ENCODE measurements at places on chromosomes 11 and 22. TPM values are rescaled to one million over a fixed set of nuclear protein-coding genes. Genes with fewer than 3 reads are reported as not detected.
A peak's percentile ranks its signal among the peaks of the same experiment; 100 is the strongest.

GLB1L3 gene
- not detected for total RNA-seq

GTSE1 gene
- 6.3 TPM for total RNA-seq

PEX16 gene
- 30.8 TPM for total RNA-seq

MS4A4E gene
- total RNA-seq: not detected

APOL5 gene
- total RNA-seq: not detected

DNA sequence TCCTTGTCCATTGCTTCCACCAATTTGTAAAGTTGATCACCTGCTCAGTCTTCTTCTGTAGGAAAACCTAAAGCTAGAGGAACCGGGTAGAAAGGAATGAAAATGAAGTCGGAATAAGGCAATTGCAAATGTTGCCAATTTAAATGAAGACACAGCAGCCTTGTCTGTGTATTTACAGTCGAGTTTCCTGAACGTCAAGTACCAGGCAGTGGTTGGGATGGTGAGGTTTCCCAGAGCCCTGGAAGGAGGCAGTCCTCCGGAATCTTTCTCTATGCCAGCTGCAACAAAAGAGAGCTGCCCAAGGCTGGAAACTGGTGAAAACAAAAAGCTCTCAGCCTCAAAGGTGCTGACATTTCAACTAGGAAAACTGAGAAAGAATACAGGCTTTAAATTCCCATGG lies 17.7 kb downstream of the MAJIN start:
- DNase-seq: no peak

DNA sequence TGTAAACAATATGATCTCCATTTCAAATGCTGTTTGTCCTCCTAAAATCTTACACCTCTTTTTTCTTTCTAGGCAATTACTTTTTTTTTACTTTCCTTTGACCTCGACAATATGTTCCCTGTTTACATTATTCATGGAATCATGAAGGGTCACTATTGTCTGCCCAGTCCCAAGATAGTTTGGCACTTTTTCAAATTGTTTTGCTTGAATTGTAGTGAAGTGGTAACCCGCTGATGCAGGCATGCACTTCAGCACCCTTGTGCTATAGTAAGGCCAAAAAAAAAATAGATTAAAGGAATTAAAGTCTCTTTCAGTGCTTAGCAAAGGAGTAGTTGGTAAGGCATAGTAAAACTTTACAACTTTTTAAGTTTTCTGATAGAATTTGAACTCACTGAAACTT lies 90.9 kb downstream of the PAX6 start:
- DNase-seq: peak; percentile 19

DNA sequence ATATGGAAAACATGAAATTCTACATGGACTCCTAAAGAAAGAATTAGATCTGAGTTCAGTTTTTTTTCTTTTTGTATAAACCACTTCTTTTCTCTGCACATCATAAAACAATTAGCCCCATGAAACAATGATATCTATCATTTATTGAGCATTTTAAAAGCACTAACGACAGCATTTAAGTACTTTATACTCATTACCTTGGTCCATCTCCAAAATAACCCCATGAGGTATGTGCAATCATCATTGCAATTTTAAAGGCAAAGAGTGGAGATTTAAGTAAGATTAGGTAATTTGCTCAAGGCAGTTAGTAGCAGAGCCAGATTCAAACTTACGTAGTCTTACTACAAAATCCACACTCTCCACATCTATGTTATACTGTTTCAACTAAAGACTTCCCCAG lies 177.7 kb upstream of the RAG2 start:
- DNase-seq: no peak

DNA sequence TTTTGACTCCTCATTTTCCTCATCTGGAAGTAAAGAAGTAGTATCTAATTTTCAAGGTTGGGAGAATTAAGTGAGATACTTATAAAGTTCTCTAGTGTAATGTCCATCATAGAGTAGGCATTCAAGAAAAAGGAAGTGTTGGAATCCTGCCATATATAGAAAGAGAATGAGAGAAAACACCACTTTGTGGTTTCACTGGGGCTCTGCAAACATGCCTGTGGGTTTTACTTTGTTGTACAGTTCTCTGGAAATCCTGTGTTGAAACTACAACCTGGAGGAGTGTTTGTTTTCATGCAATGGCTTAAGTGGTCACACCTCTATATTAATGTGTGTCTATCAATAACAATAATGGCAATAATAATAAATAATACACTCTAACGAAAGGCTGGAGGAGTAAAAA lies 741.7 kb downstream of the NELL1 start:
- no peak for DNase-seq

- no peak for DNase-seq
Measured at GRCh38 chr22:27918341-27919221, 475 bp downstream of the PITPNB start.

DNA sequence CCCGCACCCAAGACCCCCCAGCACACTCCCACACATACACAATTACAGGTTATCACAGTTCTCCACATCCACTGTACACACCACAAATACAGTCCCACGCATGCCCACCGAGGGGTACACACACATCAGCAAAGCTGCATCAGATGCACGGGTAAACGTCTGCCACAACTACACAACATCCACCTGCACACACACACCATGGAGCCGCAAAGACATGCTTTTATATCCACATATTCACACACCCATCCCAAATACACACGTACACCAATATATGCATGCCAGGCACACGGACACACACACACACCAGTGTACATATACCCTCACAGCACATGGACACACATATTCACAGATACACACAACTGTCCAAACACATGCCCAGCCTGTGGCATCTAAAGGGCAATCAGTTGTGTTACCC lies 5.4 kb upstream of the KCNJ4 start:
- no peak for DNase-seq

GRCh38 chr11:67629386-67630227 lies at the start of gene NUDT8:
Gene NUDT8, minus strand, starts transcription at chr11:67629937. Its CDS starts 26 bp downstream, at chr11:67629911.
- DNase-seq: peak; percentile 84

- DNase-seq: no peak
Measured at GRCh38 chr11:118295199-118295598, 9.3 kb upstream of the CD3E start.

DNA sequence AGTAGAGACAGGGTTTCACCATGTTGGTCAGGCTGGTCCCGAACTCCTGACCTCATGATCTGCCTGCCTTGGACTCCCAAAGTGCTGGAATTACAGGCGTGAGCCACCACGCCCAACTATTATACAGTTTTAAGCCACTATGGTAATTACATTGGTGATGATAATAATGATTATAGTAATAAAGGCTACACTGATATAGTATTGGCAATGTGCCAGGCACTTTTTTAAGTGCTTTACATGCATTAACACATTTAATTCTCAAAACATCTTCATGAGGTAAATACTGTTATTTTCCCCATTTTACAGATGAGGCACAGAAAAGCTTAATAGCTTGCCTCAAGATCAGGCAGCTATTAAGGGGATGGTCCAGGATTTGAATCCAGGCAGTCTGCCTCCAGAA lies 222.5 kb downstream of the SOX6 start:
- no peak for DNase-seq

DNA sequence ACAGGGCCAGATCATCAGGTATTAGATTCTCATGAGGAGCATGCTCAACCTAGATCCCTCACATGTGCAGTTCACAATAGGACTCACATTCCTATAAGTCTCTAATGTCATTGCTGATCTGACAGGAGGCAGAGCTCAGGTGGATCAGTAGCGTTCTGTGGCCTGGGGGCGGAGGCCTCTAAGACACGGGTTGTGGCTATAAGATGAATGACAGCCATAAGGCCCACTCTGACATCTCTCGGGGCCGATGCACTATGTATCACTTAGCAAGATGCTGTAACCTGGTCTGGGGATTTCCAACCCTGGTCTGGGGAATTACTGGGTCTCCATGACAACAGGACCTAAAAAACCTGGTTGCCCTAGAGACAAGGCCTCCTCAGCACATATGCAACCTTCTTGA lies 932.7 kb downstream of the TBC1D22A start:
- DNase-seq: no peak

DNA sequence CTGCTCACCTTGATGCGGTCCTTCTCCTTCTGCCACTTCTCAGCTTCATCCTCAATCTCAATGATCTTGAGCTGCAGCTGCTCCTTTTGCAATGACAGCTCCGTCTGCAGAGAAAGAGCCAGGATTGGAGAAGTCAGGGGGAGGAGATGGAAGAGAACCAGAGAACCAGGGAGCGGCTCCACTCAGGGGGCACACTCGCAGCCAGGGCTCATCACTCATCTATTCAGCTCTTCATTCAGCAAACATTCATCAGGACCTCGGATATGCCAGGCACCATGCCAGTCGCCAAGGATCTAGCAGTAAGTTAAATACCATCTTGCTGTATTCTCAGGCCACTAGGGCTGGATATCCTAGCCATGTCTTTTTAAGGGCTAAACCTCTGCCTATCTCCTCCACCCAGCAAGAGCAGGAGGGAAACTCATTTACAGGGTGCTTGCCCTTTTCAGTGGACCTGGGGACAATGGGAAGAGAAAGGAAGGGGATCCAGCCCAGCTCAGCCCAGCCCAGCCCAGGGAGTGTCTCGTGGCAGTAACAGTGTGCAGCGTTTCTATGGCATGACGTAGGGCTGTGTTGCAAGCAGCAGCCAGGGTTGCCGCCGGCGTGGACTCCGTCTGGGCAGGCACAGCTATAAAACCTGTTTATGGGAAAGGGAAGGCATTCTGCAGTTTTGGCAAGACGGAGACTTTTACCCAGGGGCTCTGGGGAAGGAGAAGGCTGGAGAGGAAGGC lies 9.4 kb downstream of the TRIM29 start:
- DNase-seq: peak; percentile 14

- no peak for DNase-seq
Measured at GRCh38 chr11:65872586-65873317, at the start of gene EFEMP2. Gene EFEMP2, minus strand, starts transcription at chr11:65872800. Its CDS starts 446 bp downstream, at chr11:65872354.

DNA sequence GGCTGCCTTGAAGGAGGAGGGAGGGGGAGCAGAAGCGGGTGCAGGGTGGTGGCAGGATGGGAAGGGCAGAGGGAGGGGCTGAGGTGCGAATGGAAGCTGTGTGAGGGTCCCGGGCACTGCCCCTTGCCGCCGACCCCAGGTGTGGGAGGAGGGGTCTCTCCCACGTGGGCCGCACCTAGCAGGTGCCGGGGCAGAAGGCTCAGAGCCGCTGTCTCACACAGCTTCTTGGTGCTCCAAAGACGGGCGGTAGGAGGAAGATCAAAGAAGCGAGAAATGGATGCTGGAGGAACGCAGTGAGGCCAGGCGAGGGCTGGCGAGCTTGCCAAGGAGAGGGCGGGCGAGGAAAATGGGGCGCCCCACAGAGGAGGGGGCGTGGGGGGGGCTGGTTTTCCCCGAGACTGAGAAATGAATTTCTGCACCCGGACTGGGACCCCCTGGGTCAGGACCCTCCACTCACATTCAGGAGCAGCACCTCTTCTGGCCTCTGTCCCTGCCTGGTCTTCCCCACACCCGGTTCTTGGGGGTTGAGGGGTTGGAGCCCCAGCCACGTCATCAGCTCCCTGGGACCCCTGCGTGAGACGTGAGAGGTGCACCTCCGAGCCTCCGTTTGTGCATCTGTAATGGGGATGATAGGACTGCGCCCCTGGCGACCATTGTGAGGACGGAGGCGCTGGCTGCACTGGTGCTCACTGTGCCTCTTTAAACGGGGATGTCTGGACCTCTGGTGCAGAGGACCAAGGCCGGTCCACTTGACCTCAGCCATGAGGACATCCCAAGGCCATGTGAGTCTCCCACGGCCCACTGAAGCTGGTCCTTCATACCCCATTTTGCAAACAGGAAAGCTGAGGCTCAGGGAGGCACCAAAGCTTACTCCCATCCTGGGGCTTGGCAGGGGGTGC lies 16.8 kb downstream of the LSP1 start:
- peak; percentile 7 for DNase-seq

- DNase-seq: no peak
Measured at GRCh38 chr11:30509364-30509763, 76.8 kb downstream of the MPPED2 start.

- DNase-seq: no peak
Measured at GRCh38 chr11:108994887-108995286, 330.0 kb downstream of the DDX10 start.

DNA sequence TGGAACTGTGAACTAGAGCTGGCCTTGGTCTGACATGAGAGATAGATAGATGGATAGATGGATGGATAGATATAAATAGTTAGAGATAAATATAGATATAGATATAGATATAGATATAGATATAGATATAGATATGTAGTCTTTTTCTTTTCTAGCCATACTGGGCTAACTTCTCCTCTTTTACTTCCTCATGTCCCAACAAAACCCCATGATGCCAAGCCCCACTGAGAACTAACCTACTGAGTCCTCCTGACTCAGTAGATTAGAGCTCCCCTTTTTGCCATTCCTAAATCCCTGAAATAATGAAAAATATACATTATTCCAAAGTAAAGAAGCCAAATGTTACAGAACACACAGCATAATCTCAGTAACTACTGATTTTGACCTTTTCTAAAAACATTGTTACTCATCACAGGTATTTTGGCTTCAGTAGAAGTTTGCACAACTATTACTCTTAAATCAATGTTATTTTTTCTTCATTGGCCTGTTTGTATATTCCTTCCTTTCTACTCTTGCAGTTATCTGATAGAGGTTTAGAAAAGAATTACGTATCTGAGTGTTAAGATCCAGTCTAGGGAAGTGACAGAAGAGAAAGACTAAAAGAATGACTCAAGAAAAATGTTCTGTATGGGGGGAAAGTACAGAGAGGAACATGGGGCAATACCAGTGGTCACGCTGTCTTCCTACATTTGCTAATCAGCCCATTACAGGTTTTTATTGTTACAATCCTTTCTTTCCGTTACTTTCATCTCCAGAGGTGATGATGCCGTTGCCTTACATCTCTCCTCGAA lies 6.0 kb upstream of the OR10D3 start:
- DNase-seq: no peak

- no peak for DNase-seq
Measured at GRCh38 chr11:129620237-129621104, 195.2 kb upstream of the TMEM45B start.

DNA sequence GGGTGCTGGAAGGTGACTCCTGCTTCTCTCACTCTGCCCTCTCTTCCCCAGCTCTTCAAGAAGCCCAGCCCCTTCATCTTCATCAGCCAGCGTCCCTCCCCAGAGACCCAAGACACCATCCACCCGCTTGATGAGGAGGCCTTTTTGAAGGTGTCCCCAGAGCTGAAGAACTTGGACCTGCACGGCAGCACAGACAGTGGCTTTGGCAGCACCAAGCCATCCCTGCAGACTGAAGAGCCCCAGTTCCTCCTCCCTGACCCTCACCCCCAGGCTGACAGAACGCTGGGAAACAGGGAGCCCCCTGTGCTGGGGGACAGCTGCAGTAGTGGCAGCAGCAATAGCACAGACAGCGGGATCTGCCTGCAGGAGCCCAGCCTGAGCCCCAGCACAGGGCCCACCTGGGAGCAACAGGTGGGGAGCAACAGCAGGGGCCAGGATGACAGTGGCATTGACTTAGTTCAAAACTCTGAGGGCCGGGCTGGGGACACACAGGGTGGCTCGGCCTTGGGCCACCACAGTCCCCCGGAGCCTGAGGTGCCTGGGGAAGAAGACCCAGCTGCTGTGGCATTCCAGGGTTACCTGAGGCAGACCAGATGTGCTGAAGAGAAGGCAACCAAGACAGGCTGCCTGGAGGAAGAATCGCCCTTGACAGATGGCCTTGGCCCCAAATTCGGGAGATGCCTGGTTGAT lies 12.6 kb downstream of the IL10RA start:
- no peak for DNase-seq

DNA sequence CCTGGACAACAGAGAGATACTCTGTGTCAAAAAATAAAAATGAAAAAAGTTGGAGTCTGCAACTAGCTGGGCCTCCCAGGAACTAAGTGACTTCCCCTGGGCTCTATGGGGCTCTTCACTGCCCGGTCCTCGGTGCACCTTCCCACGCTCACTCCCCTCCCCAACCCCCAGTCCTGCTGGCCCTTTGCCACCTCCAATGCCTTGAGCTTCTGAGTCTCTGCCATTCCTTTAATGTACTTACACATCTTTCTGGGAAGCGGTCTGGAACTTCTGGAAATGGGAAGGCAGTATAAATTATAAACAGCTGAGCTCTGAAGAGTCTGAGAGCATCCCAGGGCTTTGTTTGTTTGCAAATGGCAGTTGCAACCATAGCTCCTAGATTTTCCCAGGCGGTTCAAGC lies 5.9 kb upstream of the BATF2 start:
- no peak for DNase-seq
